ENCODE measurements at places on chromosomes 7 and 10.

- no peak for DNase-seq
Measured at GRCh38 chr7:132255898-132256297, 320.4 kb downstream of the PLXNA4 start.

DNA sequence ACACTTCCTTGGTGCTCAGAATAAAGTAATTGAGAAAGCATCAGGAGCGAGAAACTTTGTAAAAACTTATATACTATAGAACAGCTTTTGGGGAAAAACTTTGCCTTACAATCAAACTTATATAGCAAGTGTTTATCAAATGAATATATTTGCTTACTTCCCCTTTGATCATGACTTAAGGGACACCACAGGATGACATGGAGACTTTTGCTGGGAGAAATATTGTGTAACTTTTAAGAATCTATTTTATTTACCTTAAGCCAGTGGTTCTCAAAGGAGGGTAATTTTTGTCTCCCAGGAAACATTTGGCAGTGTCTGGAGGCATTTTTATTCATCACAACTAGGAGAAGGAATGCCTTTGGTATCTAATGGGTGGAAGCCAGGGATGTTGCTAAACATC, 173.8 kb upstream of the HABP2 start:
- no peak for DNase-seq

DNA sequence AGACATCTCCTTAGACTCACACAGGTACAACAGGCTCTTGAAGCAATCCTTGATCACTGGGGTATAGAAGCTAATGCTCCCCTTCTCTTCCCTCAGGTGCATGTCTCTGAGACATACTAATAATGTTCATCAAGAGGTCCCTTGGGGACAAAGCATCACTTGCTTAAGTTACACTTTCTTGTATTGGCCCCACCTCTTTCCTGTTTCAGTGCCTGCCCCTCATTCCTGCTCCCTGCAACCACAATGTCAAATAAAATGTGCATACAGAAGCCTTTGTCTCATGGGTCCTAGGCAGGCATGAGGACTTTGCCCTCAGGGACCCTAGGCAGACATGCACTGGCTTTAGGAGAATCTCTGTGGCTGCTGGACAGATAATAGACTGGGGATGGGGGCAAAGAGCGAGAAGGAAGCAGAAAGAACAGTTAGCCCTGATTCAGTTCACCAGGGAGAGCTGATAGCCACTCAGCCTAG, 175.0 kb upstream of the NPY start:
- DNase-seq, result no peak

GRCh38 chr10:29804025-29804852, 169.5 kb upstream of the SVIL start:
- no peak for DNase-seq

GRCh38 chr7:158924956-158925355, 68.6 kb downstream of the DYNC2I1 start:
- no peak for DNase-seq

DNA sequence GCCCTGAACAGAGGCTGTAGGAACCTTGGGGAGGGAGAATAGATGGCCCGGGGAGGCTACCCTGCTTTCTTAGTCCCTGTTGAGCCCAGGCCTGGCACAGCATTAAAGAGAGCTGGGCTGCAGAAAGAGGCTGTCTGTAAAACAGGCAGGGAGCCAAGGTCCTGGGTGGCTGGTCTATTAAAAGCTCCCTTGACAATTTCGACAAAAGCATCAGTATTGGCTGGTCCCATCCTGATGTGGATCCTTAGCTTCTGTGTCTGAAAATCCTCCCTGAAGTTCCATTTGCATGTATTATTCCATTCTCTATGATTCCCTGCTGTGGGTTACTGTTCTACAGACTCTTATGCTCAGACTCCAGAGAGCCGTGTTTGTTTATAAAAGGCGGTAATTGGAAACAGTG, 158.5 kb downstream of the GALNT17 start:
- no peak for DNase-seq

DNA sequence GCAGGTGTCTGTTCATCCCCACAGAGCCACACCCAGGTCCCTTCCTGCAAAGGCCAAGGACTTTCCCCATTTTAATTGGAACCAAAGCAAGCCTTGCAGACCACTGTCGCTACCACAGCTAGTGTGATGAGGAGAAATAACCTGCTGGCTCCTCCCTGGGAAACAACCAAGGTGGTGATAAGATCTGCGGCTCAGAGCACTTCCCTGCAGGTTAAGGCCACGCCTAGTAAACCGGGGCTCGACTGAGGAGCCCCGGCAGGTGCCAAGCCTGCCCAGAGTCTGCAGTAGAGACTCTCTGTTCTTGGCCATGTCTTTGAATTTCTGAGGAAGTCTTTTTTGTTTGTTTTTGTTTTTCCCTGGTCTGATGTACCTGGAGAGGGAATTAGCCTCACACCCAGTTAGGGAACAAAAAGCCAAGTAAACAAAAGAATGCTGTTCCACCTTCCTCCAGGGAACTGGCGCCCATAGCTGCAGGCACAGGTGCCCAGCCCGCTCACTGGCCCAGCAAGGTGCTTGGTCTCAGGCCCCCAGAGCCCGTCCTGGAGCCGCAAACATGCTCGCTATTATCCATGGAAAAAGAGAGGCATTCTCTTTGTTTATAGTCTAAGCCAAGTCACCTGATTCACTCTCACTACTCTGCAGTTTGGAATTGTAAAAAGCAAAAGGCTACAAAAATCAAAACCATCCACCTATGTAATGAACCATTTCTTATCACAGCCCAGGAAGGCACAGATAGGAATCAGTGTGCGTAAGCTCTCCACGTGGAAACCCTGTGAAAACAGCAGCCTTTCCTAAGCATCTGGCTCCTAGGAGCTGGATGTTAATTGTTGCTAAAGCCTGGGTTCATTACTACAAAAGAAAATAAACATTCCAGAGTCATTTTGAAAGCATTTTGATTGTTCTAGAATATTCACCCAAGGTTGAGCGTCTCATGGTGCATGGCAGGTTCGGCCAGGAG, 2.7 kb downstream of the GPR146 start:
- DNase-seq, result peak; percentile 38

- DNase-seq, result peak; percentile 33
Measured at GRCh38 chr7:28078036-28078901, 102.3 kb downstream of the JAZF1 start.

DNA sequence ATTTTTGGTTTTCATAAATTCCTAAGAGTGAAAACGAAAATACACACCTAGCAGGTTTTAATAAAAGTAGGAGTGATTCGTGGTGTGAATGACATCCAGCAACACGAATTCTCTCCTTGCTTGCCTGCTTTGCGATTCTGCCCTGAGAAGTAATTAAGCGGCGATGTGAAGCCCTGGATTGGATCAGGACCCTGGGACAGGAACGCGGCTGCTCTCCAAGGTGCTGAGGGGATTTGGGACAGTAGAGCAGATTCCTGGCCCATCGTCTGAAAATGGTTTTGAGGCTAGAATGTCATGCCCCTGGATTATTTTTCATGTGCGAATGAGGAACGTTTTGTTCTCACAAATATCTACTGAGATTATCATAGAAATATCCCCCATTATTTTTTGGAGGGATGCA, 7.8 kb downstream of the NPS start:
- DNase-seq, result no peak

DNA sequence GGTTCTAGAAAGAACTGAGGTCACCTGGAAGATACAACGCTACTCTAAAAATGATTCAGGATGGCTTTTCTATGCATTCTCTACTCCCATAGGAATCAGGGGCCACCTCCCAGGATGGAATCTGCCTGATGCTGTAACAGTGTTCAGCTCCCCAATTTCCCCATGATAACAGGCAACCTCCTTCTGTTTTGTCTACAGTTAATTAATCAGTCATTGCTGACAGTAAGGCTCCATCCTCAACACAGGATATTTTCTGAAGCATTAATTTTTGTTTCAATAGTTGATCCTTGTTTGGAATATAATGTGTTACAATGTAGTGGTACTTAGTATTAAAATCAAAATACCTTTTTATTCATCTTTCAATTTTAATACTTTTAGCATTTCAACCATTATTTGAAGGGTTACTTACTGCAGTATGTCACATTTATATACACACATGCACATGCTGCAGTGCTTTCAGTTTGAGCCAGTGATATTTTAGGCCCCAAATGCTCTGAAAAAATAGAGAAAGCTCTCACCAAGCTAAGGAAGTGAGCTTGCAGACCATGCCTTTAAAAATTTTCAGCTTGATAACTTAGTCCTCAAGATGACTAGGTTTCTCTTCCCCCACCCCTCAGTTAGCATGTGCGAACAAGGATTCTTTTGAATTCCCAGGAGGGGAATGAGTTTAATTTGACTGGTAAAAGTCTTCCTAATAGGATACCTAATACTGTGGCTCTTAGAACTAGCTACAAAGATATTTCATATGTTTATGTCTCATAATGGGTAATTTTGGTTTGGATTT, 592 bp upstream of the PIK3CG start:
- DNase-seq, result no peak

DNA sequence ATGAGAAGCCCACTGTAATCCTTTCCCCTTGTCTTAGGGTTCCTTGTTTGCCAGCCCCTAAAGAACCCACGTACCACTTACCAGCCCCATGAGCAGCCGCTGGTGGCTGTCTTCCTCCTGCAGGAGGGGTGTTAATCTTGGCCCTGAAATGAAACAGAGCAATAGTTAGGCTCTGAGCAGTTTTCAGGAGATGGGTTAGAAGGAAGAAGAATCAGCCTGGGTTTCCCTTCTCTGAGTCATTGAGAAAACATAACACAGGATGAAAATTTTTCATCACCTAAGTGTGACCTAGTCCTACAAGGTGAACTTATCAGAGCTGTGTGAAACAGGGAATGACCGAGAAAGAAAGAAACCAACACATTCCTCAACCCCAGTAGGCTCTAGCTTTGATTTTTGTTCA, 90.0 kb downstream of the GSAP start:
- DNase-seq, result no peak

- DNase-seq, result no peak
Measured at GRCh38 chr7:130409712-130410072, 29.4 kb downstream of the CPA1 start.

- DNase-seq, result no peak
Measured at GRCh38 chr7:139181404-139181803, 49.6 kb upstream of the UBN2 start.

GRCh38 chr10:38157270-38157685, 63.1 kb downstream of the ZNF37A start:
- no peak for DNase-seq

- DNase-seq, result no peak
Measured at GRCh38 chr7:131250331-131250730, 77.3 kb upstream of the MKLN1 start.

DNA sequence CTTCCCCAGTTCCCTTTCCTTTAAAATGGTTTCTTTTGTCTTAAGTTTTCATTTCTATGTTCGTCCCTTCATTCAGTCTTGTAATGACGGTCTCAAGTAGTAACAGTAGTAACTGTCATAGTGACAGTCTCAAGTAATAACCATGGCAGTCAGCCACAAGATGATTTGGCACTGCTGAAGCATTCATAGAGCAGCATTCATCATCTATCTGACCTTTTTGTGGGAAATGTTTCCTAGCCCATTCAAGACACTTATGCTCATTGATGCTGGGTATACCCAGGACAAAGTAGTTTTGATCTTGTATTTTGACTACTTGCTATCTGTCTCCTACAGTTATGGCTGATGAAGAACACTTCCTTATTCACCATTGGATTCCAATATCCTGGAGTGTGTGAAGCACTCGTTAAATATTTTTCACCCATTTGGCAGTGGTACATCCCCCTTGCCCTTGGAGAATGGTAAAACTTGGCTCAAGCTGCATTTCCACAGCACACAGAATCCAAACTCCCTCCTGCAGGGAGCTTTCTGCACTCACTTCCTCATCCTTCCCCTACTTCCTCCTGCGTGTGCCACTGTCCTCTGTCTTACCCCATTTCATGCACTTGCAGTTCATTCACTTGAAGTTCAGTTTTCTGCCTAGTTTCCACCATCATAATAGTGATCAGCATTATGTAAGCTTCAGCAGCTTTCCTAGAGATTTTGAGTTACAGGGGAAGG, 19.0 kb downstream of the GIMAP4 start:
- no peak for DNase-seq

DNA sequence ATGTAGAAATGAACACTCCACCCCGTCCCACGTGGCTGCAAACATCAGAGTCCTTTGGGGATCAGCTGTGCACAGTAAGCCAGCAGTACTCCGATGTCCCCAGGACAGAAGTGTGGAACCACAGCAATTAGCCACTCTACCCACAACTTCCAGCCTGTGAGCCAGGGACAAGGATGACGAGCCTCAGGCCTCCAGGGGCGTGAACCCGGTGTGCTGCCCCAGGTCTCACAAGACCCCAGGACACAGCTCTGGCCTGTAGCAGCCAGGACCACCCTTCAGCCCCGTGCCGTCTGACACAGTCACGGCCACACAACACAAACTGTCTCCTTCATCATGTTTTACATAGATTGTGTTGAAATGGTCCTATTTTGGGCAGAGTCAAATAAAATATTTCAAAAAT, 113.0 kb upstream of the DIP2C start:
- DNase-seq, result no peak

DNA sequence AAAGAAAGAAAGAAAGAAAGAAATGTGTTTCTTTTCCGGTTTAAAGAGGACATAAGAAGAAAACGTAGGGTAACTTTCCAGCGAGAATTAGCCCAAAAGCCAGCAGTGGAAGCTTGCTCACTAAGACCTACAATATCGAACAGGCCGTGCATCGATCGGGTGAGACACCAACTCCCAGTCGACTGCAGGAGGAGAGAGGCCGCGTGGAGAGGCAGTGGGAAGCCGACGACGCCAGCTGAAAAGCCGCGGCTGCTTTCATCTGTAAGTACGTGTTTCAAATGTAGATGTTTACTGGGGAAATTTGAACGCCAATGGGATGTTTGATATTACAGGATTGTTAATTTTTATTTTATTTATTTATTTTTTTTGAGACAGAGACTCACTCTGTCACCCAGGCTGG, 28.6 kb upstream of the GIMAP8 start:
- DNase-seq, result no peak

DNA sequence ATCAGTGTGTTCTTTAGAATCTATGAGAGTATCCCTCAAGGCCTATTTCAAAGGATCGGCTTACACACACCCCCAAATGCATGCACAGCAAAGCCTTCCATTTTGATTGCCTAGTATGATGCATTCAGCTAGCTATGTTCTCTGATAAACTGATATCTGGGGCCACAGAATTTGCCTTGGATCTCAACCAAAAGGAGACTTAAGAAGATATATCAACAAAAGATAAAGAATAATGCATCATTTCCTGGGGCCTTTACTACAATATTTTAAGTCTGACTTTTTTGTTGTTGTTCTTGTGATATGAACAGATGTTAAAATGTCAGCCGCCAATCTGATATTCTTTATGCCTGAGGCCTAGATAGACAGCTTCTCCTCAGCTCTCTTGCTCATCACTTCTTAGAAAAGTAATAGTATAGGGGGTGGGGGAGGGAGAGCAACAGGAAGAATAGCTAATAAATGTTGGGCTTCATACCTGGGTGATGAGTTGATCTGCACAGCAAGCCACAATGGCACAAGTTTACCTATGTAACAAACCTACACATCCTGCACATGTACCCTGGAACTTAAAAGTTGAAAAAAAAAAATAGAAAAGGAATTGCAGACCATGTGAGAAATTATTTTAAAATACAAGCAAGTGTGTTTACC, 792.9 kb upstream of the GHITM start:
- DNase-seq, result no peak

Measured in activated T-cell treated with anti-CD3 and anti-CD28 coated beads for 1 hour (primary cell).